Islet precursor cell (in vitro differentiated cells): ENCODE measurements at places on chromosomes 12 and 14.
A peak's percentile ranks its signal among the peaks of the same experiment; 100 is the strongest.

DNA sequence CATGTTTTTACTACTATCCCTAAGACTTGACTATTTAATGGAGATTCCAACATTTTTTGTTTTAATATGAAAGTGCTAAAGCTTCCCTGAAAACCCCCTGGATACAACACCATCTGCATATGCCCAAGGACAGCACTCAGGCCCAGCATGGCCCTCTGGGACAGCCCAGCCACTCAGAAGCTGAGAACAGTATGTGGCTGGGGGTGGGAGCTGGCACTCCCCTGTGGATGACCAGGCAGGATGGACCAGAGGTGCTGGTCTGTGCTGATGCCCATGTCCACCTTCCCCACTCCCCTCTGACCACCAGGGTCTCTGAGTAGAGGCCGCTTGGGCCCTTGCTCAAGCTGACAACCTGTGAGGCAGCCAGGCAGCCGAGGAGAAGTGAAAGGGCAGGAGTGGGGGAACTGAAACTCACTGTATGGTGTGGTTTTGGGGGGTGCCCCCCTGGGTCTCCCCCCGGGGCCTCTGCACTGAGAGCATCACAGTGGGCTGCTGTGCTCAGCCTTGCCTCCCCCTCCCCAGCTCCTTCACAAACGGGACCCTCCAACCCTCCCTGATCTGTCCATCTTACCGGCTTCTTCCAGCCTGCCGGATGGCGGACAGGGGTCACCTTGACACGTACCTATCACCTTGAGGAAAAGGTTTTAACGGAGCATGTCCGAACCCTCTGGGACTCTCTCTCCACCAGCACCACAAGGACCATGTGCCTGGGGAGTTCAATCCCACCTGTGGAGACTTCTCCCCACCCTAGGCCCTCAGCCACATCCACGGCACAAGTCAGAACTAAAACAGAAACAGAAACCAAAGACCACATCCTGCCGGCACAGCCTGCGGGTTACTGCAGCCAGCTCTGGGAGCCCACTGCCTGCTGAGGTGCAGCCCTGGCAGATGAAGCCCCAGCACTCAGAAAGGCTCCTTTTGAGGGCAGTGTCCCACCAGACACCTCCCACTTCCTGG is at the start of gene TMEM229B:
TSS of gene TMEM229B (minus strand) at position 785 of the 957 bp plus-strand sequence. CDS start 14,798 bp downstream, outside the sequence.
- no peak for DNase-seq

DNA sequence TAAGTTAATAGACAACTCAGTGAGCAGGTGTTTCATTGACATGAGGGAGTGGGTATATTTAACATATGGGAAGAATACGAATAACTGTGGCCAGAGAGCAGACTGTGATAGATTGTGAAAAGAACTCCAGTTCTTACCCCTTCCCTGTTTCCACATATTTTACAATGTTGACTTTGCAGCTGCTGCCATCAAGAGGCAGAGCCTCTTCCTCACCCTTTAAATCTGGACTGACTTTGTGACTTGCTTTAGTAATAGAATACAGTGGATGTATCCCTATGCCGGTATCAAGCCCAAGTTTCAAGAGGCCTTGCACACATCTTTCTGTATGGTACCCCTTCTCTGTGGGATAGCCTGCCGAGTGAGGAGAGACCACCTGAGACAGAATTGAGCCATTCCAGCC is 356.7 kb downstream of the ETNK1 start:
- no peak for DNase-seq

DNA sequence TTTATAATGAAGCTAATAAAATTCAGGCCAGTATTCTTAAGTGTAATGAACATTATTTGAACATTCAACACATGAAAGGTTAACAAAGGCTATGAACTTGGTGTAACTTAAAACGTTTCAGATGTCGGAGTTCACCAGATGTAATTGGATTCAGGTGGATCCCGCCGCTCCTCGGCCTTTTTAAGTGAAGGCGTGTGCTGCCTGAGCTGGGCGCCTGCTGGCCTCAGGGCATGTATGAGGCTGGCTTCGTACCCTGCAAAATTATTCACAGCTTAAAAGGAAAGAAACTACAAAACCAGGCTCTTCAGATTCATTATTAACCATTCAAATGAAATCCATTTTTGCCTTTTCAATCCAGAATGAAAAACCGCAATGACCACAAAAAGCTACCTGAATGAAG is 69.9 kb downstream of the WIF1 start:
- DNase-seq = no peak

GRCh38 chr14:105486163-105486973 is at the start of gene CRIP1:
CRIP1 (plus strand) TSS chr14:105486886; CDS start chr14:105487260, 374 bp downstream.
- no peak for DNase-seq

GRCh38 chr14:73240816-73241480 is 3.6 kb downstream of the PAPLN start:
- no peak for DNase-seq

DNA sequence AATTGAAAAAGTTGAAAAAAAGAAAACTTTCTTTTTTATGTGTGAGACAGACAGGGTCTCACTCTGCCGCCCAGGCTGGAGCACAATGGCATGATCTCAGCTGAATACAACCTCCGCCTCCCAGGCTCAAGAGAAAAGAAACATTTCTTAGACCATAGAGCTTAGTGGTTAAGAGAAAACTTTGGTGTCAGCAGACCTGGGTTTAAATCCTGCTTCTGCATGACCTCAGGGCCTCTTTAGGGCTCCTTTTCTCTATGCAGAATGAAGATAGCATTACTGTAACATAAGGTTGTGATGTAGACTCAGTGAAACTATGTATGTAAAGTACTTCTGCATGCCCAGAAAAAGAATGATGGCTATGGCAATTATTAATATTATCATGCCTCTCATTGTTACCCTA is 104.7 kb upstream of the NUDT4 start:
- no peak for DNase-seq

DNA sequence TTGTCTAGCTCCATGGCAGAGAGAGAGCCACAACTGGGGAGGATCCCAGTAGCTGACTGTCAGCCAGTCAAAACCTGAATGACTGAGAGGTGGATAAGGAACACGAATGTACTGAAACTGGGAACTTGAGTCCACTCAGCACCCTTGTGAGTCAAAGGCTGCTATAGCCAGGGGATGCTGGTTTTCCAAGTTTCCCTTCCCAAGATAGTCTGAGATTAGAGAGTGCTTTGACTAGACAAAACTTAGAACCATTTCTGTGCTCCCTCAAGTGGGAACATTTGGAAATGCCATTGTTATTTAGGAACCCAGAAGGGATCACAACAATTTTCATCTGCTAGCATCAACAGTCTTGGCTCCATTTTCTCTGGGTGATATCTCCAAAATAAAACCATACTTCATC is 4.0 kb downstream of the PRKAG1 start:
- no peak for DNase-seq

GRCh38 chr12:106078358-106079010 is 60.3 kb downstream of the NUAK1 start:
- peak; percentile 76 for DNase-seq

- peak; percentile 60 for DNase-seq
Observed at GRCh38 chr14:99672506-99673304, 11.4 kb upstream of the CYP46A1 start.

GRCh38 chr12:18631339-18631738 is 106.5 kb downstream of the PLCZ1 start:
- no peak for DNase-seq

GRCh38 chr14:69850086-69850735 is 29.0 kb upstream of the SMOC1 start:
- no peak for DNase-seq
